ENCODE measurements at places on chromosomes 12 and 14.

GRCh38 chr12:639566-639965 is 23.7 kb downstream of the NINJ2 start:
- peak; percentile 63 for DNase-seq

GRCh38 chr12:125149160-125150108 is 84.2 kb downstream of the AACS start:
- peak; percentile 83 for DNase-seq

DNA sequence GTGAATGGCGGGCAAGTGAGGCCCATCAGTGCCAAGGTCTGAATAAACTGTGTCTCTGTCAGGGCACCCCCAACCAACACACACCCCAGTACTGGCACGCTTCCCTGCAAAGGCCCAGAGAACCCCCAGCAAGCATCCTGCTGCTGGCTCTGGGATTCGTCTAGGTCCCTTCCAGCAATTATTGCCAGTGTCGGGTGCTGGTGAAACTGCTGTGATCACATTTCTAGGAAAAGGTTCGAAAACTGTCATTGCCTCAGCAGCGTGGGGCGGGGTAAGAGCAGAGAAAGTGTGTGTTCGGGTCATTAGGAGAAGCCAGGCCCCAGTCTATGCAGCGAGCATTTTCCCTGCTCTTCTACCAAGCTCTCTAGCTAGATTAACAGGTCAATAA is 2.5 kb downstream of the FAM222A start:
- no peak for DNase-seq

DNA sequence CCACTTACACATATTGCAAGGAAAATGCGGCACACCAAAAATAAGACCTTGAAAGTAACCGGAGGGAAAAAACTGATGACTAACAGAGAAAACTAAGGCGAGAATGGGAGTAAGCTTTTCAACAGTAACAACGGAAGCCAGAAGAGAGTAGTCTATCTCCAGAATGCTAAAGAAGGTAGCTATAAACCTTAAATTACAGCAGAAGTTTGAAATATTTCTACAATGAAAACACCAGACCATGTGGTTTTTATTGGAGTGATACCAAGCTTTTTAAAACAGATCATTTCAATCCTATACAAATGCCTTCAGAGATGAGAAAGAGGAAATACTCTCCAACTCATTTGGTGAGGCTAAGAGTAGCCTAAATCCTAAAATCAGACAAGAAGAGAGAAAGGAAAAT is 209.5 kb downstream of the ANO6 start:
- no peak for DNase-seq

DNA sequence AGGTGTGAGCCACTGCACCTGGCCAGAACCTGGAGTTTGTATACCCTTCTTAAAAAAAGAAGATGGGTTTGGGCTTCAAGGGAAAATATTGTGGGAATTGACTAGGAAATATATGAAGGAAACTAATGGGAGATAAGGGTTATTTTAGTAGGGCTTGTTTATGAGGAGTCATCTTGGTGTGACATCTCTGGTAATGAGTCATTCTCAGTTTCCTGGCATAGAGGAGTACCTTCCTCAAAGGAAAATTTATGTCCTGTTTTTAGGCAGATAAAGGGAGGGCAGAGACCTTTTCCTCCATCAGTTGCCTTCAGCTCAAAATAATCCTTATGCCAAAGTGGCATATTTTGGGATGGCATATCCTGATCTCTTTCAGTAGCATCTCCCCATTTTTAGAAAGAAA is 30.6 kb upstream of the NFKBIA start:
- DNase-seq: no peak

DNA sequence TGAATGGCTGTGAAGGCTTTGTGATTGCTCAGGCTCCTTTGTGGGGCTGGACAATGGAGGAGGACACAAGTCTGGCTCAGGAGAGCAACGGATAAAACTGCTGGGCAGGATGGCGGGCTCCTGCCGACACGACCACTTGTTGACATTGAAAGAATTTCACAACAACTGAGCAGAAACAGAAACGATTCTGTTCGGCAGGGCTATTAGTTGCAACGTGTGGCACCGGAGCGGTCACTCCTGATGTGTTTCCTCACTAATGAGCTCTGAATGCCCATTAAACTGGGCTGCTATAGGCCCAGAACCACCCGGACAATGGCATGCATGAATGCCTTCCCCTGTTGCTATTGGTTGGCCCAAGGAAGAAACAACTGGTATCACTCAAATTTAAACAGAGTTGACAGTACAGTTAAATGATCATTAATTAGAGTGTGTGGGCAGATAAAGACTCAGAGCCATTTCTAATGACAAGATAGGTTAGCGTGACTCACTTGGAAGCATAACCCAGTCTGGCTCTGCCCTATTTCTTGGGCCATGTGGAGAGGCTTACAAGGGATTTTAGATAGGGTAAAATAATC is 142.9 kb downstream of the ASCL1 start:
- no peak for DNase-seq

DNA sequence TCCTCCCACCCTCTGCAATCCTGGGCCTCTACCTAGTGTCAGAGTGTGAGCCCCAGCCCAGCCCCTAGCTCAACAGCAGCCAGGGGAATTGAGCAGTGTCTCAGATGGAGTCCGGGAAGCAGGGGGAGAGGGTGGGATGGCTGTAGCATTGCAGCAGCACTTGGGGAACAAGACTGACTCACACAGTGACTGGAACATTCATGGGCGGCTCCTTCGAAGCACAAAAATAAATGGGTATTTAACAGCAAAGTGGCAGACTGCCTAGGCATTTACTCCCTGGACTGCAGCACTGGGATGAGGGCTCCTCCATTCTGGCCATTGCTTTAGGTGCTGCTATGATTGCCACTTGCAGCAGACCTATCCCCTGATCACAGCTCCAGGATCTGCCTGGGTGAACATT is 46.0 kb upstream of the STK38L start:
- DNase-seq: no peak

- no peak for DNase-seq
These were observed 85.9 kb upstream of the NCOR2 start for GRCh38 chr12:124653169-124653931.

DNA sequence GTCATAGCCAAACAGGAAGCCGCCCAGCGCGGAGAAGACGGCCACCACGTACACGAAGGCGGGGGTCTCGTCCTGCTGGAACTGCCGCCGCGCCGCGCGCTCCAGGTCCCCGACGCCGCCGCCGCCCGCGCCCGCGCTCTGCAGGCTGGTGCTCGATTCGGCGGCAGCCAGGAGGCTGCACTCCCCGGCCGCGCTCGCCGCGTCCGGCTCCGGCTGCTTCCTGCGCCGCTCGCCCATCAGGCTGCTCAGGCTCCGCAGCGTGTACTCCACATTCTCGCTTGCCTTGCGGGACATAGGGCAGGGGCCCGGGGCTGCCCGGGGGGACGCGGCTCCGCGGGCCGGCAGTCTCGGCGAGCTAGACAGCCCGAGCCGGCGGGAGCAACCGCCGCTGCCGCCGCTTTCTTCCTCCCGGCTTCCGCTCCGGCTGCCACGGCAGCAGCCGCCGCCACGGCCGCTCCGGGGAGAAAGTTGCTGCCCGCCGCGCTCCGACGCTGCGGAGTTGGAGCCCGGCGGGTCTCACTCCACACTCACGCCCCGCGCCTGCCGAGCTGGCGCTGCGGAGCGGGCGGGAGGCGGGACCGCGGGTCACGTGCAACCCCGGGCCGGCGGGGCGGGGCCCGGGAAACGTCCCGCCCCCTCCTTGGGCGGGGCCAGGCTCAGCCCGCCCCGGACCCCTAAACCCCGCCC is at the start of gene SLC2A13:
Gene SLC2A13 (minus strand): TSS at position 567 of the 687 bp plus-strand sequence. CDS start 273 bp downstream, at position 294.
- peak; percentile 87 for DNase-seq

DNA sequence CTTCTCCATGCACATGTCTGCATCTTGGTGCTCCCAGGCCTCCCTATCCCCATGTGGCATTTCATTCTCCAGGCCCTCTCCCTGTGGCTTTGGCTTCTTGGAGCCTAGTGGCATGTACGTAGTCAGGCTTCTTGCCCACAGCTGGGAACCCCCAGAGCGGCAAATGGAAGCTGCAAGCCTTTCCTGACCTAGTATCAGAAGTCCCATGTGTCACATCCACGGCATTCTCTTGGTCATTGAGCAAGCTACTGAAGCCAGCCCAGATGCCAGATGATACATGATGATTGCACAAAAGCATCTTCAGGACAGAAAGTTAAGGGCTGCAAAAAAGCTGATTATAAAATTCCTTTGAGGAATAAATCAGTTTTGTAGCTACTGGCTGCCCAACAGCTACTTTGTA is 154.9 kb downstream of the PELI2 start:
- DNase-seq: no peak

DNA sequence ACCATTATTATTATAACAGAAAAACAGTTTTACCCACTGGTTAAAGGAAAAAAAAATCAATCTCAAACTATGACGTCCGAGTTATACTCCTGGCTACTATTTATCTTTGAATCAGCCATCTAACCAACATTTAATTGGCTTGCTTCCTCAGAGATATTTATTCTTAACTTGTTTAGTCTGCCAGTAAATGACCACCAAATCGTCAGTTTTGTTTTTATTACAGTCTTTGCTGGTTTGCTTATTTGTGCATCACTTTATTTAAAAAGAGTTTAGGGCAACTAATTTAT is 71.2 kb downstream of the RASSF8 start:
- no peak for DNase-seq

DNA sequence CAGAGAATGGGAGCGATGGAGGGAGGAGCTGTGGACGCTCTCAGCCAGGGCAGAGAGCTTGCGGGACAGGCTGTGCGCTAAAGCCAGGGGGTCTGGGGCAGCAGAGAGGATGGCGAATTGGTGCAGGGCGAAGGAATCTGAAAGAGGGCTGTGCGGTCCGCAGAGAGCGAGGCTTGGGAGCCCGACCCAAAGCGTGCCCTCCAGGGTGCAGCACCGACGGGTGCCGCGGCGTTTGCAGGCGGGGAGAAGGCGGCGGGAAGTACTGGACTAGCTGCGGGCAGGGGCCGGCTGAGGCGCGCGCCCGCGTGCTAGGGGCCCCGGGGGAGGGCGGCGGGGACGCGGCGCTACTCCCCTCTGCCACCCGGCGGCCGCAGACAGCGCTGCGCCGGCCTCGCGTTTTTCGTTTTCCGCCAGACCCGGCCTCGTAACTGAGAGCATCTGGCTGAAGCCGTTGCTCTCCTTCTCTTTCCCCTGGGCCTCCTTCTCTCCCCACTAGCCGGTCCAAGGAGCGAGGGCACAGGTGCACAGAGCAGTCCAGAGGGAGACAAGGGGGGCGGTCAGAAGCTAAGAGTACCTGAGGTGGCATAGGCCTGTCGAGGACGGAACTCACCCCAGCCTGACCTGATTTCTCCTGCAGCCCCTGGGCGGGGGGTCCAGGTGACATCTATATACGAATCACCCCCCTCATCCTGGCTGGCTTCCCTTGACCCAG is 24.9 kb downstream of the SLC6A12 start:
- peak; percentile 86 for DNase-seq

- DNase-seq: no peak
These were observed 43.9 kb upstream of the PLEKHG6 start for GRCh38 chr12:6266541-6266966.

DNA sequence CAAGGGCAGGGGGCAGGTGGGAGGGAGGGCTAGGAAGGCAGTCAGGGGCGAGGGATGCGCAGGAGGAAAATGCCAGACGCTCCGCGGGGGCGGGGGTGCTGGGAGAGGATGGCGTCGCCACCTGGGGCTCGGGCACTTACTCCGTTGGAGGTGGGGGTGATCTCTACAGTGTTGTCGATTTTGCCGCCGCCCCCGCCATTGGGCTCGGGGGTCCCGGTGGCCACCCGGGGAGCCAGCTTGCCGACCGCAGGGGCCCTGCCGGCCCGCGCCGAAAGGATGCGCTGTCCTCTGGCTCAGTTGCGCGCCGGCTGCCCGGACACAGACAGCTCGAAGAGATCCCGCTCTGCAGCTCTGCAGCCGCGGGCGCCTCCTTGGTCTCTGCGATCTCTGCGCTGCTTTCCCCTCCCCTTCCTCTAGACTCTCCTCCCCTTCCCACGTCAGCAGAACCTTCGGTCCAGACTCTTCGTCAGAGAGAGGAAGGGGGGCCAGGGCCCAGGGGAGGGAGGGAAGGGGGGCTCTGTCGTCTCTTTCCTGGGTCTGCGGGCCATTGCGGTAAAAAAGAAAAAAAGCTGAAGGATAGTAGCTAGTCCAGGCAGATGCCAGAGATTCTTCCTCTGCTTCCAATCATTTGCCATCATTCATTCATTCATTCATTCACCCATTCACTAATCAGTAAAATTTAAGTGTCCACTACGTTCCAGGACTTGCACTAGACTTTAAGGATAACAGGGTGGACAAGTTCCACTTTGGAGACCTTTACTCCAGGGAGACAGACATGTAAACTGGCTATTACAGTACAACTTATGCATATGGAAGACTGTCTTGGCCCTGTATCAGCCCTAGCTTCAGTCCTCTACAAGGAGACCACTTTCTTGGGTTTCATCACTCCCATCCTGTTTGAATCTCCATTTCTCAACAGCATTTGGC is at the start of gene SLC22A17:
Gene SLC22A17 (minus strand): TSS at position 382 of the 927 bp plus-strand sequence.
- DNase-seq: peak; percentile 61

DNA sequence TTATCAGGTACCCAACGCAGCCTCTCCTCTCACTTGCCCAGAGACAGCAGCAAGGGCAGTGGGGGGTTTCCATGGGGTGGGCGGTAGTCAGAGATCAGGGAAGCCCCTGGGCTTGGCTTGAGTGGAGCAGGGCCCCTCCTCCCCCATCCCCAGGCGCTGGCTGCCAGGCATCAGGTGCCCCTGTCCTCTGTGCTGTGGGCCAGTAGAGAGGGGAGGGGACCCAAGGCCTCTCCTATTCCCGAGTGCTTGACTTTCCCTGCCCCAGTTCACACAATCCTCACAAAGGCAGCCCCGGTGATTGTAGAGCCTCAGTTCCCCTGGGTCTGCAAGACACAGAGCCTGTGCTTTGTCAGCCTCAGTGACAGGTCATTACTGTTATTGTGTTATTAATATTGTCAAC is 57.7 kb downstream of the MVK start:
- no peak for DNase-seq

- no peak for DNase-seq
These were observed 2.5 kb downstream of the OR6C2 start for GRCh38 chr12:55446326-55446725.

- DNase-seq: no peak
These were observed 268.2 kb downstream of the SNAPC1 start for GRCh38 chr14:62030387-62030786.

- DNase-seq: no peak
These were observed 27.7 kb downstream of the WBP11 start for GRCh38 chr12:14775636-14775980.

Measured in GM13976 (cell line).